ENCODE measurements at places on chromosomes 16 and 17.

GRCh38 chr17:36647636-36648035 is 46.3 kb downstream of the MRM1 start:
- no peak for DNase-seq

DNA sequence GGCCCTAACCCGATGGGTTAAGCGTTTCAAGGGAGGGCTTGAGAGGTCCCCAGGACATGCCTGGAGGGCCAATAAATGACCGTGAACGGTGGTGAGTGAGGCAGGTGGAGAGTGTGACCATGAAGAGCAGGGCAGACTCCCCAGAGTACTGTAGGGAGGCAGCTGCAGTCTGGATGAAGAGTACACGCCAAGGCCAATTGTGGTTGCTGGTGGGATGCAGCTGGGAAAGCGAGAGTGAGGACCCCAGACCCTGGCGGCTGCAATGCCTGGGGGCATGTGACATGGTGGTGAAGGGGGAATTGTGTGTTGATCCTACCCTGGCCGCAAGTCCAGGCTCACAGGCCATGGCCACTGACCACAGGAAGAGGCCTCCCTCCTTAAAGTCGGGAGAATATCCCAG is 62.9 kb downstream of the TMEM235 start:
- DNase-seq: no peak

DNA sequence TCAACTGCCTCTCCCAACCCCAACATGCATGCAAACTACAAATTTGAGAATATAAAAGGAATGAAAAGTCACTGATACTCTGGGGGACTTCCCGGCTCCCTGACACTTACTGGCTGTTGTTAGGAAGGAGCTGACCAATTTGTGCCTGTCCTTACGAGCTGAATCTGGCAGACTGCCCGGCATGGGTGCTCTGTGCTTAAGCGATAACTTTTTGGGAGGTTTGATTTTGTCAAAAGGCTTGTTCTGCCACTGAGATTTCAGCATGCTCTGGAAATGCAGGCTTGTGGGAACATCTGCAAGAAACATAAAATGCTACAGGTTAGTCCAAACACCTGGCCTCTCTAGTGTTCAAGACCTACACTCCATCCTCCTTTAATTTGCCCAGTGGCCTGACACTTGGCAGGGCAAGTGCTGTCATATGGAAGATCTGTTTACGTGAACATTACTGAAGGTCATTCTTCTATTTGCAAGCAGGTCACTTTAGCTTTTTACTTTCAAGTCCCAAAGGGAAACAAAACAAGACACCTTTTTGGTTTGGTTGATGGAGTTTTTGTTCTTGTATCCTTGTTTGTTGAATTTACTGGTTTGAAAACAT is 40.6 kb downstream of the STH start:
- no peak for DNase-seq

DNA sequence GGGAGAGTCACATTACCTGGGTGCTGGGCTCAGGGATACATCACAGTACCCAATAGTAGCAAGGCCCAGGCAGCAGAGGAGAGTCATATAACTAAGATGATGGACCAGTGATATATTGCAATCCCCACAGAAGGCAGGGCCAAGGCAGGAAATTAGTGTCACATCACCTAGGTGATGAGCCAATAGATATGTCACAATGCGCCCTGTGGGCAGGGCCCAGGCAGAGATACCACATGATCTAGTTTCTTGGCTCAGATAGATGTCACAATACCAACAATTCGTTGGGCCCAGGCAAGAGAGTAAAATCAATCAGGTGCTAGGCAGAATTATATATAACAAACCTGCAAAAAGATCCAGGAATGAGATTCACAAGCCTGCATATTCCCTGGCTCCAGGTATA is 2111.5 kb downstream of the TP53TG3F start:
- DNase-seq: no peak

- no peak for DNase-seq
Measured at GRCh38 chr17:81392909-81393654, 2.2 kb upstream of the BAHCC1 start.

DNA sequence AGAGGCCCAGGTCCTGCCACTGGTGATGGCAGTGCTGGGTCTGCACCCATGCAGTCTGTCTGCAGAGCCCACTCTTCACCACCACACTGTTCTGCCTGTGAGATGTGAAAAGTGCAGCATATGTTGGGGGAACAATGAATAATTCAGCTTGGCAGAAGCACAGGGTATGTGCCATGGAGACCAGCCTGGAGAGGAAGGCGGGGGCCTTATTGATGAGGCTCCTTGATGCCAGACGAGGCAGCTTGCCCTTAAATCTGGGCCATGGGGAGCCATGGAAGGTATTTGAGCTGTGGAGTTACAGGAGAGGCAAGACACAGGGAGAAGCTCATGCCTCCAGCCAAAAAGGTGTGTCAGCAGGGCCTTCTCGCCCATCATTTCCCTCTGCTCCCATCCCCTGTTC is 124.7 kb downstream of the C16orf78 start:
- no peak for DNase-seq

- DNase-seq: no peak
Measured at GRCh38 chr16:57892041-57892440, 78.9 kb downstream of the CNGB1 start.

GRCh38 chr17:29612404-29613280 is 10.1 kb downstream of the CORO6 start:
- no peak for DNase-seq

- peak; percentile 15 for DNase-seq
Measured at GRCh38 chr16:85514598-85515318, 98.4 kb upstream of the GSE1 start.

- DNase-seq: no peak
Measured at GRCh38 chr16:6258056-6258455, 1074.6 kb upstream of the RBFOX1 start.

- no peak for DNase-seq
Measured at GRCh38 chr17:54948380-54948779, 20.1 kb downstream of the COX11 start.

DNA sequence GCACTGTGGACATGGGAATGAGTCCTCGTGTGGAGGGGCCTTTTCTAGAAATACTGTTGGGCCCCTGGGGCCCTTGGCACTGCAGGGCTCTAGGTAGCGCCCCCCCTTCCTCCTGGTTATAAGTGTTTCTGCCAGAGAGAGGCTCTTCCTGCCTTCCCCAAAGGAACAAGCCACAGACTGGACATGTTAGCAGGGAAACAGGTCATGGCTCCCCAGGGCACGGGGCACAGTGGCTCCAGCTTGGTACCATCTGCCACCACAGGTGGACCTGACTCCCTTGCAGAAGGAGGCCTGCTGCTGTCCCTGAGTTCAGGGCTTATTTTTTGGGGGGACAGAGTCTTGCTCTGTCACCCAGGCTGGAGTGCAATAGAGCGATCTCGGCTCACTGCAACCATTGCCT is 8.8 kb downstream of the PDK2 start:
- DNase-seq: peak; percentile 62

DNA sequence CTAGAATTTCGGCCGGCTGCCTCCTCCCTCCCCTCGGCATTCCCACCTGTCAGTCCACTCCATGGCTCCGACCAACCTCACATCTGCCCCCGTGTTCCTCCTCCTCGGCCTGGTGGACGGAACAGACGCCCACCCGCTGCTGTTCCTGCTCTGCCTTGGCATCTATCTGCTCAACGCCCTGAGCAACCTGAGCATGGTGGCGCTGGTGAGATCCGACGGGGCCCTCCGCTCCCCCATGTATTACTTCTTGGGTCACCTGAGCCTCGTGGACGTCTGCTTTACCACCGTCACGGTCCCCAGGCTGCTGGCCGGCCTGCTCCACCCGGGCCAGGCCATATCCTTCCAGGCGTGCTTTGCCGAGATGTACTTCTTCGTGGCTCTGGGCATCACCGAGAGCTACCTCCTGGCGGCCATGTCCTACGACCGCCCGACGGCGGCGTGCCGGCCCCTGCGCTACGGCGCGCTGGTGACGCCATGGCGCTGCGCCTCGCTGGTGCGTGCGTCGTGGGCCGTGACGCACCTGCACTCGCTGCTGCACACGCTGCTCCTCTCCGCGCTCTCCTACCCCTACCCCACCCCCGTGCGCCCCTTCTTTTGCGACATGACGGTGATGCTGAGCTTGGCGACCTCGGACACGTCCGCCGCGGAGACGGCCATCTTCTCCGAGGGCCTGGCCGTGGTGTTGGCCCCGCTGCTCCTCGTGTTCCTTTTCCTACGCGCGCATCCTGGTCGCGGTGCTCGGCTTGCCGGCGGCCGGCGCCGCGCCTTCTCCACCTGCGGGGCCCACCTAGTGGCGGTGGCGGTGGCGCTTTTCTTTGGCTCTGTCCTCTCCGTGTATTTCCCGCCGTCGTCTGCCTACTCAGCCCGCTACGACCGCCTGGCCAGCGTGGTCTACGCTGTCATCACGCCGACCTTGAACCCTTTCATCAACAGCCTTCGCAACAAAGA is at the start of gene OR3A2:
OR3A2 (minus strand) TSS at position 440 of the 948 bp plus-strand sequence.
- DNase-seq: no peak

- no peak for DNase-seq
Measured at GRCh38 chr17:63116967-63117830, 151.2 kb downstream of the TANC2 start.

GRCh38 chr17:69713815-69714214 is 299.3 kb downstream of the MAP2K6 start:
- DNase-seq: no peak

- DNase-seq: no peak
Measured at GRCh38 chr17:69763503-69763902, 311.5 kb upstream of the KCNJ16 start.

DNA sequence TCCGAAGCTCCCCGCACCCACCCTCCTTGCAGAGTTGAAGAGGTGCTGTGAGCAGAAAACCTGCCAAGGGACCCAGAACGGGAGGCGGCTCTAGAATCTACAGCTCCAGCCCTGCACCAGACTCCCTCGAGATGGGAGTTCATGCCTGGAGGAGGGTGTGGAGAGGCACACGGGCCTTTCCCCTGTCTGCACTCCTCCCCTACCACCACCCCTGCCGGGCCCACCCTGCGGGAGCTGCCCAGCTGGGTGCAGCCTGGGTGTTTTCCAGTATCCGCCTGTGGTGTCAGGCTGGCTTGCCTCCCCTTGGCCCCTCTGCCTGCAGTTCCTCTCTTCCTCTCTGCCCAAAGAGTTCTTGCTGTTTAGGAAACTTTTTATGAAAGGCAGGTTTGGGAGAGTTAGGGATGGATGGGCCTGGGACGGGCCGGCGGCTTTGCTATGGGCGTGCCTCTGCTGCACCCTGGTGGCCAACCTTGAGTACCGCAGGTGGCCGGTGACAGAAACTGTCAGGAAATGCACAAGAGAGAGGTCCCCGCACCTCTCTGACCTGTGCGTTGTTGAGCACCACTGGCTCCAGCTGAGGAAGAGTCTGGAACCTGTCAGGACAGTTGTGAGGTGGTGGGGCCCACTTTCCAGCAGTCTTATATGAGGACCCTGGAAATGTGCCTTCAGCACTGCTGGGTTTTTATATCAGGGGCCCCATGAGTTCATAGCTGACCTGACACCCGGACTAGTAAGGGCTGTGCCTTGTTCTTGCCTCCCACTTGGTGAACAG is 354.1 kb downstream of the SEC14L1 start:
- peak; percentile 48 for DNase-seq

DNA sequence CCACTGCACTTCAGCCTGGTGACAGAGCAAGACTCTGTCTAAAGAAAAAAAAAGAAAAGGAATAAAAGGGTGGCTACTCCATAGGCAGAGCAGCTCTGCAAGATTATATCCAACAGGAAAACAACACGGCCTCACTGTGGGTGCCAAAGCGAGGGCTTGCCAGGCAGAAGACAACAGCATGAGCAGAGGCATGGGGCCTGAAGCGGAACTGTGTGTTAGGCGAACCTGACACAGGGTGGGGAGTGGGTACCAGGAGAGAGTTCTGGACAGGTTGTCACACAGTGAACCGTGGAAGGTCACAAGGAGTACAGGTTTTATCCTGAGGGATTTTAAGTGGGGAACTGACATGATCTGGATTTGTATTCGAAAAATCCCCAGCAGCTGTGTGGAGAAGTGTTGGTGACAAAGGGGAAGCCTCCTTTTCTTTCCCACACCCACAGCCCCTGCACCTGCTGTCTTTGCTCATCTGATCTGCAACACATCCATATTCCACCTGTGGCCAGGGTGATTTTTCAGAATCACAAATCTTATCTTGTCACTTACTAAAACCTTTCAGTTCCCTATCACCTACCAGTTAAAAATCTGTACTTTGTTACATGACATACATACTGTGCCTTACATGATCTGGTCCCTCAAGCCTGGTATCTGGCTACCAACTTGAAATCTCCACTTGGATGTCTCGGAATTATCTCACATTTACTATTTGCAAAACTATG is 23.2 kb upstream of the ARHGAP17 start:
- no peak for DNase-seq

GRCh38 chr17:82863941-82864712 is 24.3 kb upstream of the ZNF750 start:
- no peak for DNase-seq

DNA sequence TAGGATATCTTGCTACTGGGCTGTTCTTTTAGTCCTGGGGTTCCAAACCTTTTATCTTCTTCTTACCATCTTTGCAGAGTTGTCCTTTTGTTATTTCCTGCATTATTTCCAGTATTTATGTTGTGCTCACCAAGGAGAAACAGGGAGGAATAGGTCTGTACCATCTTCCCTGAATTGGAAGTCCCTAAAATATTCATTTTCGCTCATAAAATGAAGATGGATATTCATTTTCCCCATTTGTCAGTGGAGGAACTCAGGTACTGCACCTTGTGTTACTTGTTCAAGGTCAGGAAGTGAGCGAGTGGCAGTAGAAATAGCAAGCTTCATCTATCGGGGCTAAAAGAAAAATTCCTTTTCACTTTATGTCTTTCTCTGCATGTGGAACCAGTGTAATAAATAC is 989.7 kb downstream of the CDH11 start:
- DNase-seq: no peak

DNA sequence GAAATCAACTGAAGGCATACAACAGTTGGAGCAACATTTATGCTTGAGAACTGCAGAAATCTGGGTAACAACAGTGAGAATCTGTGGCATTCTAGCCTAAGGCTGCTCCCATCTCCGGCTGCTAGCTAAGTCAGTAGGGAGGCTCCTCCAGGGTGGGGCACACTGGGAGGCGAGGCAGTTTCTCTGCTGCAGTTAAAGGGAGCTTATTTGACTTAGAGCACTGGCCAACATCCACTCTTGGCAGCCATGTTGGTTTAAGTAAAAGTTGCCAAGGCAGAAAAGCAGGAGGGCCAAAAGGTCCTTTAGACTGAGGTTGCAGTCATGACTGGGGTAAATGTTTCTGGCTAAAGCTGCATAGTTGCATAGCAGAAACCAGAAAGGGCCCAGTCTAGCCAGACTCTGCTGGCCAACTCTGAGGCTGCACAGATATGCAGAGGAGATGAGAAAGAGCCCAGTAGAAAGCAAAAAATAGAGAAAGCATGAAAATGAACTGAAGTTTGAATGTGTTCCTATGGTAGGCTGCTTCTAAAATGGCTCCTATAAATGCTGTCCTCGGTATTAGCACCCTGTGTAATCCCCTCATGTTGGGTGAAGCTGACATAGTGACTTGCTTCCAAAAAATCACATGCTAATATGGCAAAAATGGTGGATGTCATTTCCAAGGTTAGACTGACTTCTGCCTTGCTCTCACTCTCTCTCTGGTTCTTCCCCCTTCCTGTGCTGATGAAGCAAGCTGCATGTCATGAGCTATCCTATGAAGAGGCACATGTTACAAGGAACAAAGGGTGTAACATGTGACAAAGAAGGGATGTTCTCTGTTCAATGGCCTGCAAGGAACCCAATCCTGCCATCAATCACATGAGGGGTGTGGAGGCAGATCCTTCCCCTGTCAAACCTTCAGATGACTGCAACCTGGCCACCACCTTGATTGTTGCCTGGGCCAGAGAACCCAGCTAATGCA is 3.7 kb upstream of the C16orf78 start:
- DNase-seq: no peak

All from cerebellar nuclear complex (tissue), 1 donor.